Activated CD4-positive, alpha-beta T cell treated with anti-CD3 and anti-CD28 coated beads, Interleukin-2, amount 10 ng/mL, durations not matched to agents 24 days and 14 days (primary cell): ENCODE measurements at places on chromosomes 4 and X.

GRCh38 chrX:110665223-110666002 lies 130.2 kb downstream of the CHRDL1 start:
- H3K4me3 ChIP-seq, result no peak overlapping the region
- H3K27me3 ChIP-seq, result no peaks in the 10 kb centered on the region
- H3K36me3 ChIP-seq, result no peaks in the 10 kb centered on the region
- H3K4me1 ChIP-seq, result no peaks in the 10 kb centered on the region
- no peak overlapping the region for H3K27ac ChIP-seq

DNA sequence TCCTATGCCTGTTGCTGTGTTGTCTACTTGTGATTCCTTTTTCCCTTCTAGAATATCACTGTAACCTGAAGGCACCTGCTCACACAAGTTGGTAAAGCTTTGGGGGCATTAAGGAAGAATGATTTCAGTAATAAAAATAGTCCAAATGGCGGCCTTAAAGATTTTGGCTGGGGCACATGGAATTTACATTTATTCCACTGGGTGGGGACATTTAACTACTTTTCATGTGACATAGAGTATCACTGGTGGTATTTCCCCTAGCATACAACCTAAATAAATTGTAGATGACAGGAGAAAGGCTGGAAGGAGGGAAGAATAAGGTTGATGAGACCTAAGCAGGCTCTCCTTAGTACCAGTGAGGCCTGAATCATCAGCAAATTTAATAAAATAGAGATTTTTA lies 121.8 kb upstream of the EDA2R start:
- no peak overlapping the region for H3K27ac ChIP-seq
- H3K27me3 ChIP-seq, result no peaks in the 10 kb centered on the region
- H3K4me3 ChIP-seq, result no peak overlapping the region

DNA sequence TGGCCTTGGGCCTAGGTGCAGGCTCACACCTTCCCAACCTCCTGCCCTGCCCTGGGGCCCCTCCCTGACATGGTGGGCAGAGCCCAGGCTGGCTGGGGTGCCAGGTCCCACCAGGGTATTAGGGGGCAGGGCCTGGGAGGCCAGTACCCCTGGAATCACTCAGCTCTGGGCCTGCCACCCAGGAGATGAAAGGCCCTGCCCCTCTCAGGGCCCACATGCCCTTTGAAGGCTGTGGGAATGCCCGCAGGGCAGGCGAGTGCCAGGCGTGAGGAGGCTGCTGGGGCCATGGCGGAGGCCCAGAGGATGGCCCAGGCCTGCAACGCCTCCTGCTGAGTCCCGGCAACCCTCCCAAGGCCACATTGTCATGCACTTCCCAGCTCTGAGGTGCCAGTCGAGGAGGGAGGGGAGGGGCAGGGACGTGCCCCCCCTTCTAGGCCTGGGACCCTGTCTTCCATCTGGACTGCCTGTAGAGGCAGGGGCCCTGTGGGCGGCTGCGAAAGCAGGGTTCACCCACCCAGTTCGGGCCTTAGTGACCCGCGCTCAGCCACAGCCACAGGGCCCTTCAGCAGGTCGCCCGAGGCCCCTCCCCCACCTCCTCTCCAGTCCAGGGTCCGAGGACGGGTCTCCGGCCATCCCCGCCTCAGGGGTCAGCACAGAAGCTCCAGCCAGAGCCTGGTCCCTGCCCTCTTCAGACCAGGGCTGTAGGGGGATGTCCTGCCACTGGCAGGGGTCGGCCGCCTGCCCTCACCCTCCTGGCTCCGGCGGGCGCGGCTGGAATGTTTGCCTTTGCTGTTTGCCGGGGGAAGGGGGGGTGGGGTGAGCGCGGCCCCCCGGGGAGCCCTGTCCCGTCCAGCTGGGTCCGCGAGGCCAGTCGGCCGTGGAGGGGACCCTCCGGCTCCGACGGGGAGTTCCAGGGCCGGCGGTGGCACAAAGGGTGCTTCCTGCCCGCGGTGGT lies 26.7 kb upstream of the FGFR3 start:
- H3K36me3 ChIP-seq, result no peaks in the 10 kb centered on the region
- H3K27me3 ChIP-seq, result peaks cover 24% of the 10 kb centered on the region
- no peak overlapping the region for H3K4me3 ChIP-seq
- H3K4me1 ChIP-seq, result peaks cover 4% of the 10 kb centered on the region
- no peak for DNase-seq

- H3K4me3 ChIP-seq, result no peak overlapping the region
- H3K36me3 ChIP-seq, result peaks cover 11% of the 10 kb centered on the region
- no peak overlapping the region for H3K27ac ChIP-seq
- H3K27me3 ChIP-seq, result peaks cover 13% of the 10 kb centered on the region
- DNase-seq, result no peak
These were observed 17.7 kb upstream of the ELOVL6 start for GRCh38 chr4:110216129-110216528.

- H3K27me3 ChIP-seq, result no peaks in the 10 kb centered on the region
- H3K4me3 ChIP-seq, result no peak overlapping the region
- H3K36me3 ChIP-seq, result no peaks in the 10 kb centered on the region
- no peak overlapping the region for H3K27ac ChIP-seq
These were observed 53.6 kb upstream of the RAB40AL start for GRCh38 chrX:102883491-102883890.
